ENCODE measurements at places on chromosomes 4 and X.

DNA sequence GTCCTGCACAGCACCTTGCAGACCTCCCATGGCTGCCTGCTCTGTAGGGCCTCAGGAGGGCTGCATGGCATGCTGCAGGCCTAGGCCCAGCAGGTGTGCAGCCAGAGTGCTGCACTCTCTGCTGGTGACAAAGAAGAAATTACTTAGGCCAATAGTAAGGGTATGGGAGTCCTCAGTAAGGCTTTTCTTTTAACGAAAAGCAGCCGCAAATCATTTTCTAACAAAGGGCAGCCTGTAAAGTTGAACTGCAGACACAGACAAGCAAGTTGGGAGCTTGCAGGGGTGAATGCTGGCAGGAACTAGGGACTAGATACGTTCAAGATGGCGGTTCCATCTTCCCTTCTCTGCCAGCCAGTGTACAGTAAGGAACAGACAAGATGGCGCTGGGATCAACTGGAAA lies 22.4 kb upstream of the UBA6 start:
- no peak for DNase-seq

GRCh38 chrX:39750256-39750790 lies 347.4 kb downstream of the BCOR start:
- DNase-seq, result no peak

GRCh38 chr4:75841641-75842520 lies 60.4 kb downstream of the PPEF2 start:
- DNase-seq, result peak; percentile 26

- no peak for DNase-seq
These were observed 171.0 kb downstream of the GALNTL6 start for GRCh38 chr4:171983935-171984805.

GRCh38 chrX:15349046-15349445 lies 13.7 kb upstream of the PIGA start:
- peak; percentile 76 for DNase-seq

DNA sequence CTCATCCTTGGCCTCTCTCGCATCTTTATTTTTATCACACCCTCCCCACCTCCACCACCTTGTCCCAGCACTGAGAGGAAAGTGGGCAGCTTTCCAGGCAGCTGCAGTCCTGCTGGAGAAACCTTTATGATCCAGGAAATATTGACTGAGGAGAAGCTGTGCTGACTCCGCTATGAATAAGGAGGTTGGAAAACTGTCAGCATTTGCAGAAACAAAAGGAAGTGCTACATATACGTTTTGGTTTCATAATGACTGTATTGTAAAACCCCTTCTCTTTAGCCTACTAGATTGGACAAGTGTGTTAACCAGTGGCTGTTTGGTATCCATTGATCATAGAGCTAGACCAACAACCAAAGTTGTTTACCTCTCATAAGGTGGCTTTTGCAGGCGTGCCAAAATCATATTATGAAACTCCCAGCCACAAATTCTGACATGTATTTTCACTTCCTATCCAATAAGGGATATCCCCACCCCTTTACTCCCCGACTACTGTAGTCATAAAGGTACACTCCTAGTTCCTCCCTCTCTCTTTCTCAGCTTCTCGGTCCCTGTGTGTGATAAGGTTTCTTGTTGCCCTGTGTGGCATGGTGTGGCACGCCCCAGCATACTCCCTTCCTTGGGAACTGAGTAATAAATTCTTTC lies 88.4 kb downstream of the GPR143 start:
- no peak for DNase-seq

GRCh38 chrX:111035256-111035655 lies 60.7 kb upstream of the PAK3 start:
- no peak for DNase-seq

DNA sequence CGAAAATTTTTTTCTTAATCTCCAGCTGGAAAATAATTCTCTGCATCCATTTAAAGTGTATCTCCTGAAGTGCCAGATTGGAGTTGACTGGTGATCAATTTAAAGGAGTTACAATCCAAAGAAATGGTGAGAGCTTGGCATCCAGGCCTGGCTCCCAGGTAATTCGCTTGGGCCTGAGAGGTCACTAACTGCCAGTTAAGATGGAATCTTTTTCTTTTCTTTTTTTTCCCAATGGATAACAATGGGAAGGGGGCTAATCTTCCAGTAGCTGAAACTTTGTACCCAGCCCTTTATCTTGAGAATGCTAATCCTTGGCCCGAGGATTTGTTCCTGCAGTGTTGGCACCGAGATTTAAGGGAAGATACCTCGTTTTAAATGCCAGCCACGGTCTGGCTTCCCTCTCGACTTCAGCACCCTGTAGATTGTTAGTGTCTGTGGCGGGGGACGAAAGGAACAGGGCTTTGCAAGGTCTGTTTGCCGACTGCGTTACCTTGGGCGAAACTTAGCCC lies 13.3 kb upstream of the PITX2 start:
- DNase-seq, result no peak

GRCh38 chr4:69147334-69147733 lies 51.1 kb downstream of the UGT2B7 start:
- DNase-seq, result no peak

DNA sequence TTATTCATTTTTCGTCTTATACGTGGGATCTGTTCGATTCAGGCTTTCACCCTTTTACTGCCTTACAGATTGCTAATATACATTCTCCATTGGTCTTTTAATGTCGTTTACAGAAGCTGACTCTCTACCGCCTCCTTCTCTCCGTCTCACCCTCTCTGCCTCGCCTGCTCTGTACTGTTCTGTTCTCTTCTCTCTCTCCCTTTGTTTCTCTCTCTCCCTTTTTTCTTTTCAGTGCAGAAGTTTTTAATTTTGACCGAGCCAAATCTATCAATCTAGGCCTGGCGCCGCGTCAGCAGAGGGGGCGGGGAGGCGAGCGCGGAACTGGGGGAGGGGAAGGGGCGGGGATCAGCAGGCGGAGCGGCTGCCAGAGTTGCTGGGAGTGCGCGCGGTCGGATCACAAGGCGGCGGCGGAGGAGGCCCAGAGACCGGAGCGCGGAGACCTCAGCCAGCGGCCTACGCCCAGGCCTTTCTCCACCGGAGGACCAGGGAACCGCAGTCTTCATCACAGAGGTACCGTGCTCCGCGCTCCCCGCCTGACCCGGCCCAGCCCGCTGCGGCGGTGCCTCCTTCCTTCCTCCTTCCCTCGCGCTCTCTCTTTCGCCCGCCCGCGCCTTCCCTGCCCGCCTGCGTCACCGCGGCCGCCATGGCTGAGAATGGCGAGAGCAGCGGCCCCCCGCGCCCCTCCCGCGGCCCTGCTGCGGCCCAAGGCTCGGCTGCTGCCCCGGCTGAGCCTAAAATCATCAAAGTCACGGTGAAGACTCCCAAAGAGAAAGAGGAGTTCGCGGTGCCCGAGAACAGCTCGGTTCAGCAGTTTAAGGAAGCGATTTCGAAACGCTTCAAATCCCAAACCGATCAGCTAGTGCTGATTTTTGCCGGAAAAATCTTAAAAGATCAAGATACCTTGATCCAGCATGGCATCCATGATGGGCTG lies at the start of gene UBQLN2:
UBQLN2 (plus strand) TSS at position 397 of the 931 bp plus-strand sequence; CDS start at position 644, 247 bp downstream.
- peak; percentile 88 for DNase-seq

GRCh38 chr4:102466298-102466697 lies 34.9 kb upstream of the NFKB1 start:
- DNase-seq, result no peak

DNA sequence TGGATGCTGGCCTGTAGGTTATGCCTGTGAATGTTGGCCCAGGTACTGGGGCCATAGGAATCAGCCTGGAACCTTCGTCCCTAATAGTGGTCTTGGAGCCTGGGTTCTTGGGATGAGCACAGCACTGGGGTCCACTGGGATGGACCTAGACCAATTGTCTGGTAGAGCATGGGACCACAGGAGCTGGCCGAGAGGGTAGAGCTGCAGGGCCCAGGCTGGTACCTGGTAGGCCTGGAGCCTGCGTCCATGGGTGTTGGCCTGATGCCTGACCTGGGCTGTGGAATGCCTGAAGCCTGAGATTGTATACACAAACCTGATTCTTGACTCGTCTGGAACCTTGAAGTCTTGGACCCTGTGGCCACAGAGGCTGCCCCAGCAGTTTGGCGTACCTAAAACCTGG lies 48.9 kb downstream of the MAGEC1 start:
- DNase-seq, result no peak

DNA sequence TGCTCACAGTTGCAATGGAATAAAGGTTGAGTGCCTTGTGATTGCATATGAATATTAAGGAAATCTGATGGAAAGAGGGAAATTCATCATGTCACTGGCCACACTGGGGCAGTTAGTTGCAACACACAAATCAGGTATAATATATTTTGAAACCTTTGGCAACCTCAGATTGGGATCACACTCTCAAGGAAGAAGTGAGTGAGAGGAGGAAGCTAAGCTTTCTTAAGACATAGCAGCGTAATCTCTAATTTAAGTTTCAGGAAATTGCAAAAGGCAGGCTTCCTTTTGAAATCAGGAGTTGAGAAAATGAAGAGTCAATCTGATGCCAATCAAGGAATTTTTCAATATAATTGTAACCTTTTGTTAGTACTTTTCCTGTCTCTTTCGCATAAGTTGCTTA lies 12.3 kb upstream of the CLTRN start:
- DNase-seq, result no peak

- DNase-seq, result peak; percentile 70
These were observed 52.8 kb downstream of the GPRIN3 start for GRCh38 chr4:89254847-89255246.

- DNase-seq, result peak; percentile 44
These were observed 581.1 kb downstream of the INPP4B start for GRCh38 chr4:142264961-142265360.

GRCh38 chr4:107625391-107625902 lies 94.6 kb downstream of the PAPSS1 start:
- no peak for DNase-seq

- DNase-seq, result no peak
These were observed 202.8 kb downstream of the SHROOM3 start for GRCh38 chr4:76637712-76638361.

DNA sequence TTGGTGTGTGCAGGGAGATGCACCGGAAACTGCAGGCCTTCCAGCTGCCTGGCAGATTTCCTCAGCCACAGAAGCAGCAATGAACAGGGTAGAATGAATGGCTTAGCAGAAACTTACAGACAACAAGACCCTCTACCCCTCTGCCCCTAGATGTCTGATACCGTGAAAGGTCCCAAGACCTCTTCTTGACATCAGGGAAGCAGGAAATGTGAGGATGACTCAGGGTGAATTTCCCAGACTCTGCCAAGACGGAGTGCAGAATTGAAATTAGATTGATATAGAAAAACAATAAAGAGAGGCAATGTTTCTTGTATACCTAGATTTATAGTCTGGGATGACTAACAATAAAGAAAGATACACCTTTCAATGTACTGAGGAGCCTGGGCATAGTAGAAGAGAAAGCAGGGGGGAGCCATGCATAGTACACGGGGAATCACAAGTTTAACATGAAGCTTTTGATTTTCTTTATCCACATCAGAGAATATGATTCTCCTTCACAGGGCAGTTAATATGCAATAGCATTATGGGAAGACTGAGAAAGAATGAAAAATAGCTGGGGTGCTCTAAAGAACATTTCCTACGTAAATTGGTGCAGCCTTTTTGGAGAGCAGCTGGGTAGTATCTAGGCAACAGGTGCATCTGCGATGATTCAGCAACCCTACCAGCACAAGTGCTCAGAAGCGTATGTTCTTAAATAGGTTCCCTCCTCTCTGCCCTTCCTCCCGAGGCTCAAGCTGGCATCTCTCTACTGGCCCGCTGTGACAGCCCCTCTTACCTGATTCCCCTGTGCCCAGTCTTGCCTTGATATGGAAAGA lies 18.3 kb upstream of the CXCR3 start:
- no peak for DNase-seq

- DNase-seq, result no peak
These were observed 26.9 kb downstream of the XK start for GRCh38 chrX:37712458-37712857.

DNA sequence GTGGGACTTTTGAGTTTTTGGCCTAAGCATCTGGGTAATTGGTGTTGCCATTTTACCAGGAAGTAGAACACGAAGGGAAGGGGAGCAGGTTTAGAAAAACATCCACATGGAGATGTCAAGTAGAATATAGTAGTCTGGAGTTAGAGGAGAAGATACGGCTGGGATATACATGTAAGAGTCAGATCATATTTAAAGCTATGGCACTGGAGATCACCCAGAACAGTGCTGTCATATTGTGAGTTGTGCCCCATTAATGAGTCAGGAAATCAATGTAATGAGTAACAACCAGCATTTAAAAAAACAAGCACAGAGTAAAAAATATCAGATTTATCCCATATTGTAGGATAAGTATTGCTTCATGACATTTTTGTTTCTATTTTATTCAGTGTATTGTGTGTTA lies 4.2 kb downstream of the GSTCD start:
- DNase-seq, result no peak

- DNase-seq, result no peak
These were observed 17.0 kb downstream of the GASK1B start for GRCh38 chr4:158155656-158156356.

GRCh38 chrX:6448003-6448402 lies 86.9 kb downstream of the VCX3A start:
- no peak for DNase-seq

- DNase-seq, result no peak
These were observed 179.6 kb downstream of the CCNG2 start for GRCh38 chr4:77336411-77337142.

DNA sequence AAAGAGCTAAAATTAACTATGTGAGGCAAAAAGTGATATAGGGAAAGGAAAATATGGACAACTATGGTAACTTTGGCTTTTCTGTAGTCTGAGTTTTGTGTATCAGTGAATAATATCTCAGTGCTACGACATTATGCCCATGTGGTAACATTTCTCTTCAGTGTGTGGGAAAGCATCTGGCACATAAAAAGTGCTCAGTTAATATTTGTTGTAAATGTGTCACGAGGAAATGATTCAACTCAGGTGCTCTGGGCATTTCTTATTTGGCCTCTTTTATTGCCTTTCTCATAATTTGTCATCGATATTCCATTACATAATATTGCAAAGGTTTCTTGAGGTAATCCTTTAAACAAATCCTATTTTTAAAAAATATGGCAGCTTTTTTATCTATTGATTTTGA lies 17.6 kb downstream of the OFD1 start:
- DNase-seq, result no peak

DNA sequence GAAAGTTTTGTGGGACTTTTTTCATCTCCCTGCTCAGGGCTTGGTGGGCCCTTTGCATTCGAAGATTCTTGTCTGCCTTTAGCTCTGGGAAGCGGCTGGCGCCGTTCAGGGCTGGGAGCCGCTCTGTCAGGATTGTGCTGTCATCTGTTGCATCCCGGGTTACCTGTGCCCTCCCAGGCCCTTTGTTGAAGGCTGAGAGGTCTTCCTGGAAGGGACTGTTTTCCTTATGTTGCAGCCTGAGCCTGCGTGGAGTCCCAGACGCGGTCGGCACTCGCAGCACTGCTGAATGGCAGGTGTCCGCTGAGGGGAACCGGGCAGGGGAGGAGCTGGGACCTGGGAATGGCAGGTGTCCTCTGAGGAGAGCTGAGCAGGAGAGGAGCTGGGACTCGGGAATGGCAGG lies 15.9 kb downstream of the RGS12 start:
- no peak for DNase-seq

- DNase-seq, result no peak
These were observed 95.8 kb upstream of the EGFL6 start for GRCh38 chrX:13473442-13474163.

DNA sequence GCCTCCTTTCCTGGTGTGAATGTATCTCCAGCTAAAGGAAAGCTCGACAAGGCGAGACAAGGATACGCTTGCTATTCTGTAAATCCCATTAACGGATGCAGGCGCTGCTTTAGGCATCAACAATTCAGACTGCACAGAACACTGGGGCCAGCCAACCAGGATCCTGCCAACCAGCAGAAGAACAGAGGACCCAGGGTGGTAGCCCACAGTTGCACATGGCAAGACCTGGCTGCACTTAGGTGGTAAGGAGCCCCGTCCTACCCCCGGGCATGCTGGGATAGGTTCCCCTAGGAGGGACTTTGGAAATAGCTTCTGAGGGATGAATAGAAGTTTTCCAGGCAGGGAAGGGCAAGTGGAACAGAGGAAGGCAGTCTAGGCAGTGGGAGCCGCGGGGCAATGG lies 20.7 kb downstream of the PSAPL1 start:
- no peak for DNase-seq

Data from OCI-M1 (cell line).